B cell (primary cell): ENCODE measurements at places on chromosomes 7 and 10.

GRCh38 chr10:130866857-130867256 is 444.7 kb downstream of the TCERG1L start:
- no peak for DNase-seq

- DNase-seq, result peak; percentile 75
Measured at GRCh38 chr10:122298598-122299301, 27.7 kb downstream of the BTBD16 start.

GRCh38 chr10:4813023-4813422 is 13.0 kb upstream of the AKR1E2 start:
- DNase-seq, result no peak

DNA sequence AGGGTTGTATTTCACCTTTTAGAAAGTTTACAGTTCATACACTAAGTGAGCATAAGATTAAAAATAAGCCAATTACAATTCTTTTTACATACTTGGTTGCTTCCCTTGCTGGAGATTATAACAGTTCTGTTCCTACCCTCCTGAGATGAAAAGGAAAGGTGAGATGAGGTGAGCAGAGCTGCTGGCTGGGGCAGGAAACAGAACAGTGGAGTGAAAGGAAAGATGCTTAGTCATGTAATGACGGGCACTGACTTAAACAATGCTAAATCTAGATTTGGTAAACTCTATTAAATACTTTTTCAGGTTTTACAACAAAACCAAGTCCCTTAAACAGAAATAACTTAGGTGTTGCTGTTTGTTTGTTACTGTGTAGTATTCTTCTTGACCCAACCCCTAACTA is 19.9 kb upstream of the ZEB1 start:
- DNase-seq, result no peak

DNA sequence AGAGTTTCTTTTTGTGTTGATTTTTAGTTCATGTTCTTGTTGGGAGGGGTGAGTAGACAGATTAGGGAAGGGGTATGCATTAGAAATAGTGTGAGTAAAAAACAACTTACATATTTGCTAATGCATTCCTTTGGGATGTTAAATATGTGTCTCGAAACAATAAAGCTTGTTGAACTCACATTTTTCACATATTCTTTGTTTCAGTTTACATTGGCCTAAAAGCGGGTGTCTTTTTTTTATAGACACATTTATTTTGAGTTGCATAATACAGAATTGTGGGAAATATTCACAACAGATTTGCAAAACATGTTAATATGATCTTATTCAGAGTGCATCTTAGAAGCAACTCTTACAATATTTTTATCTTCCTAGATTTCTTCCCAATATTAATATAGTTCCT is 337.5 kb upstream of the CNTNAP2 start:
- no peak for DNase-seq

DNA sequence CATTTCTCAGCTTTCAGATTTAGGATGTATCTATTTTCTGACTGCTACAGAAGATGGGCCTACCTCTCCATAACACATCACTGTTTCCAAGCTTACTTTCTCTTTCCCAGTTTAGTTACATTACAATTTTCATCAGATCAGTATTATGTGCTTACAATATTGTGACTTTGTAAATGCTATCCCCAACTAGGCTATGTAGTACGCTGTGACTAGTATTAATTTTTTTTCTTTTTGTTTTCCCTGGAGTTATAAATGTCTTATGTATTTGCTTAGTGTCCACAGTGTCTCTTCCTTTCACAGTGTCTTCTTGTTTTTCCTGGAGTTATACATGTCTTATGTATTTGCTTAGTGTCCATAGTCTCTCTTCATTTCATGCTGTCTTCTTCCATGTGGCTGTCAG is 188.9 kb downstream of the PTPRN2 start:
- no peak for DNase-seq
